ENCODE measurements at places on chromosomes 12 and 14. TPM values are rescaled to one million over a fixed set of nuclear protein-coding genes. Genes with fewer than 3 reads are reported as not detected.
A peak's percentile ranks its signal among the peaks of the same experiment; 100 is the strongest.

- DNase-seq: no peak
Observed at GRCh38 chr12:120680165-120680738, 6.7 kb upstream of the MLEC start.

DNA sequence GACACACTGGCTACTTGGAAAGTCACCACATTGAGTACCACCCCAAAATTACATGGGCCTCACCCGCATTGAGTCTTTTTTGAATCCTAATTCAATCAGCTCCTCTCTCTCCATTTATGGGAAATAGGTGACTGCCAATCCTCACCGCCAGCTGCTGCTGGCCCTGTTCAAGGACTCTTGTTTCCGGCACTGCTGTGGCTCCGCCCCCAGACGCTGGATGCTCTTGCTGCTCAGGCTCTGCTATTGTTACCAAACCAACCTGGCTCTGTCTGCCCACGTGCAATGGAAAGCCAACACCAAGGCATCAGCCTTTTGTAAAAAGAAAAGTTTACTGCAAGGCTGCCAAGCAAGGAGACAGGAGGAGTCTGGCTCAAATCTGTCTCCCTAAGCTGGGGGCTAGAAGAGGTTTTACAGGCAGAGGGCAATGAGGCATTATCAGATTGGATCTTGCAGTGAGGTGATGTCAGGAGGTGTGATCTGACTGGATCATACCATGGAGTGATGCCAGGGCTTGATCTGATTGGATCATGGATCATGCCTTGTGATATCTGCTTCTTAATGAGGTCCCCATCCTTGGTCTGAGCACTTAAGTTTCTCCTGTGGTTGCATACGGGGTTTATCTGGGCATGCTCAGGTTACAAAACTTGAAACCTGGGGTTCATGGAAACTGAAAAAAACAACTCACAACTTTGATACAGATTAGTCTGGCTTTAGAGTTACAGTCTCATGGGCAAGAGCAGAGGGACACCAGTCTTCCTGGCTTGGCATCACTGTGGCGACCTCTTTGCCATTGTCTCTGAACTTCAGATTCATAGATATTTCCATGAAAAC is 117.1 kb upstream of the SLC35F4 start:
- DNase-seq: no peak

DNA sequence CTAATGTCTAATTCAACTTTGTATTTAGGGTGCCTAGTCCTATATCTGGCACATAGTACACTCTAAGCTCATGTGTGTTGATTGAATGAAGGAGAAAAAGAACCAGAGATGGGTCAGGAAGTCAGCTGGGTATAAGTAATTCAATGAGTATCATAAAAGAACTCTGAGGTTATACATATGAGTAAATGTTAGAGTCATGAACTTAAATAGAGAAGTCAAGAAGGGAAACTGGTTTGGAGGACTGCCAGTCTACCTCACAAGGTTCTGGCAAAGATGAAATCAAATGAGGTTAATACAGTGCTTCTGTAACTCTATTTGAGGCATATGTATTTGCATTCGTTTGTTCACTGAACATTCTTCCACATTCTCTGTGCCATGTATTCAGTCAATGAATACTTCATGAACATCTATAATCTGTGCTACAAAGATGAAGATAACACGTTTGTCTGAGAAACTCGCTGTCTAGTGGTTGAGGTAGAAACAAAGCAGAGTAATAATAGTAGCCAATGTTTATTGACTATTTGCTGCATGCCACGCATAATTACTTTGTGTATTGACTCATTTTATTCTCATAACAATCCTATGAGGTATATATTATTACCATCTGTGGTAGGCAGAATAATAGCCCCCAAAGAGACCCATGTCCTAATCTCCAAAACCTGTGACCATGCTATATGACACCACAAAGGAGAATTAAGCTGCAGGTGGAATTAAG is 88.9 kb downstream of the PTGER2 start:
- no peak for DNase-seq

DIO2 gene
- total RNA-seq: 0.10 TPM

- no peak for DNase-seq
Observed at GRCh38 chr12:21718403-21718802, 56.1 kb downstream of the KCNJ8 start.

GRCh38 chr12:71810921-71811320 is 28.6 kb upstream of the TBC1D15 start:
- no peak for DNase-seq

- no peak for DNase-seq
Observed at GRCh38 chr12:16622338-16622737, 16.4 kb upstream of the LMO3 start.

- no peak for DNase-seq
Observed at GRCh38 chr14:84074626-84075025, 1455.3 kb upstream of the FLRT2 start.

DNA sequence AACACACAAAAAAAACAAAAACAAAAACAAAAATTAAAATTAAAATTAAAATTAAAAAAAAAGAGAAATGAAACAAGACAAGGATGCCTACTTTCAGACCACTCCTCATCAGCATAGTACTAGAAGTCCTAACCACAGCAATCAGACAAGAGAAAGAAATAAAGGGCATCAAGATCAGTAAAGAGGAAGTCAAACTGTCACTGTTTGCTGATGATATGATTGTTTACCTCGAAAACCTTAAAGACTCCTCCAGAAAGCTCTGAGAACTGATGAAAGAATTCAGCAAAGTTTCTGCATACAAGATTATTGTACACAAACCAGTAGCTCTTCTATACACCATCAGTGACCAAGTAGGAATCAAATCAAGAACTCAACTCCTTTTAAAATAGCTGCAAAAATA is 29.2 kb downstream of the ALG10 start:
- DNase-seq: no peak

DNA sequence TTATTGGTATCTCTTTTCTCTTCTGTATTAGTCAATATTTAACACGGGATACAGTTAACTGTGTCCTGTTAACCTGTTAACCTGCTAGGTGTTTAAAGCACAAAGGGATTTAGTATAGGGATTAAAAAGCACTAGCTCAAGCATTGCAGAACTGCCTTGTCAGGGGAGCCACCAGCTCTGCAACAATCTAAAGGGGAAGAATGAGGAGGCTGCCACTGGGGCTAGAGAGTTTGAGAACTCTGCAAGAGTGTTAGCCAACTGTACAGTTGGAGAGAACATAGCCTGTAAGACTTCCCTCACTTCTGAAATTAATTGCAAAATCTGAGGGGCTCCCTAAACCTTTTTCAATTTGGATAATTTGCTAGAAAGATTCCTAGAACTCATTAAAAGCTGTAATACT is 6.5 kb upstream of the VRK1 start:
- no peak for DNase-seq

- no peak for DNase-seq
Observed at GRCh38 chr12:11739980-11740577, 90.6 kb downstream of the ETV6 start.

GRCh38 chr12:47725091-47725772 is at the start of gene ENDOU:
Gene ENDOU, minus strand, starts transcription at chr12:47725490. Its CDS starts 77 bp downstream, at chr12:47725413.
- DNase-seq: no peak

DNA sequence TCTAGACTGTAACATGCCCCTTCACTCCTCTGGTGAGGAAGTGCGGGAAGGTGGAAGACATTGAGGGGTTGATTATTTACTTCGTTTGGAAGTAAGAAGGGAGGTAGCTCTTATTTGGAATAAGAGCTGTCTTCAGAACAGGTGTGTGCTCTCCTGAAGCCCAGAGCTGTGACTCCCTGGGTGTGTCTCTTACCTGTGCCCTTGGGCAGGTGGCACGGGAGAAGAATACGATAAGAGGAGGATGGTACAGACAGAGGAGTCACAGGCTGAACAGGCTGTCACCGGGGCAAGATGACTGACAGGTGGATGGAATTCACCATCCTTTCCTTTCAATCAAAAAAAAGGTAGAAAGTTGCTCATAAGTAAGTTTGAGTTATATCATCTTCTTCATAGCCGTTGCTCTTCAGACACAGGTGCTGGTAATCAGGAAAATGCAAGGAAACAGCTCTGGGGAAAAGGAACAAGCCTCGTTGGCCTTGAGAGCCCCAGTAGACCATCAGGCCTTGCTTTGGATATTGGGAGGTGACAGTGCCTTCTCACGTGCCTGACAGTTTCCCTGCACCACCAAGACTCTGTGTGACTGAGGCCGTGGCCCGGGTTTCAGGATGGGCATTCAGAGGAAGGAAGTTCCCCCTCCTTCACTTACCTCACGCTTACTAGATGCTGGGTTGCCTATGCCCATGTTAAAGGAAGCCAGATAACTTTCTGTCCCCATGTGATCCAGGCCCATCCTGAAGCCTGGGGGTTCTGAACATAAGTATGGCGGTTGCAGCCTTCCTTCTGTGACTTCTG is 120.4 kb downstream of the ETV6 start:
- no peak for DNase-seq

AQP2 gene
- total RNA-seq: not detected

GPRC5A gene
- 0.73 TPM for total RNA-seq

- no peak for DNase-seq
Observed at GRCh38 chr12:673849-674248, 10.6 kb upstream of the NINJ2 start.

AMDHD1 gene
- total RNA-seq: 81.5 TPM

PYM1 gene
- total RNA-seq: 16.5 TPM

DNA sequence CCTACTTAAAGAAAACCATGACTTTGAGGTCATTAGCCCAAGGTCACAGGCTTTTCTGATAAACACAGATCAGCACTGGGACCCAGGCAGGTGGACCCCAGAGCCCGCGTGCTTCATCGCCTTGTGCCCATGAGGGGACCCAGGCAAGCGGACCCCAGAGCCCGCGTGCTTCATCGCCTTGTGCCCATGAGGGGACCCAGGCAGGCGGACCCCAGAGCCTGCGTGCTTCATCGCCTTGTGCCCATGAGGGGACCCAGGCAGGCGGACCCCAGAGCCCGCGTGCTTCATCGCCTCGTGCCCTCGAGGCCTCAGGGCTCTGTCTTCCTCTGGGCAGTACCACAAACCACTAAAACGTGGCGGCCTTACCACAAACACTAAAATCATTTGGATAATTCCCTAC is 31.7 kb downstream of the STX2 start:
- no peak for DNase-seq

DNA sequence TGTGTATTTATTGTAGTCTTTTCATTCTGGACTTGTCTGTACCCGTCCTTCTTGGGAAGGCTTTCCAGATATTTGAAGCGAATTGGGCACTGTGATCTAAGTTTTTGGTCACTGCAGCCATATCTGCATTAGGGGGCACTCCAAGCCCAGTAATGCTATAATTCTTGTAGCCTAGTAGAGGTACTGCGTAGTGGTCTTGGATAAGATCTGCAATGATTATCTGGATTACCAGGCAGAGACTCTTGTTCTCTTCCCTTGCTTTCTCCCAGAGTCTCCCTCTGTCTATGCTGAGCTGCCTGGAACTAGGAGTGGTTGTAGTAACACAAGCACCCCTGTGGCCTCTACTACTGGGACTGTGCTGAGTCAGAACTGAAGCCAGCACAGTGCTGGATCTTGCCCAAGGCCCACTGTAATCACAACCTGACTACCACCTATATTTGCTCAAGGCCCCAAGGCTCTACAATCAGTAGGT is 30.0 kb downstream of the SLC38A2 start:
- DNase-seq: no peak

FGF23 gene
- total RNA-seq: 0.25 TPM

DNA sequence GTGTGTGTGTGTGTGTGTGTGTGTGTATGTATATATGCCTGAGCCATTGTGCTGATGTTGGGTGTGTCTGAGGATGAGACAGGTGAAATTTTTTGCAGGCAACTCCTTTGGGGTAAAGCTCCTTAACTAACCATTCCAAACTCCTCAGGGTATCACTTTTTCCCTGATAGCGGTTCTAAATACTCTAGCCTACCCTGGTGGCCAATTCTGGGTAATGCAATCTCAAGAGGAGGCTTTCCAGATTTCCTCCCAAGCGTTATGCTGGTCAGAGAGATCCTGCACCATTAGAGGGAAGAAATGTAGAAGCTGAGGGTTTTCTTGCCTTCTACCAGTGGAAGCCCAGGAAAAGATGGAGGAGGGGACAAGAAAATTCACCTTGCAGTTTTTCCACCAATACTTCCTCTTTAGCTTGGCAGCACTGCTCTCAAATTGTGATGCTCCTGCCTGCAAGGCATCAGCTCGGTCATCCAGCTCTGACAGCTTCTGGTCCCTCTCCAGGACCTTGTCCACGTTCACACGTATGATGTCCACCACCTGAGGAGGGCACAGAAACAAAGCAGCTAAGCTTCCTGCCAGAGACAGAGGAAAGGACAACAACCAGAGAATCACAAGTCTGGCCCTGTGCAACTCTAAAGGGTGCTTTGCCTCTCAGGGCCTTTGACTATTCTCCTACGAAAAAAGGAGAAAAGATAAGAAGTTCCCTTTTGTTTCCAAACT is 4.9 kb downstream of the VAMP1 start:
- DNase-seq: no peak

GRCh38 chr12:52213564-52214420 is 19.3 kb upstream of the KRT7 start:
- DNase-seq: peak; percentile 74

FOXN4 gene
- 0.10 TPM for total RNA-seq

DNA sequence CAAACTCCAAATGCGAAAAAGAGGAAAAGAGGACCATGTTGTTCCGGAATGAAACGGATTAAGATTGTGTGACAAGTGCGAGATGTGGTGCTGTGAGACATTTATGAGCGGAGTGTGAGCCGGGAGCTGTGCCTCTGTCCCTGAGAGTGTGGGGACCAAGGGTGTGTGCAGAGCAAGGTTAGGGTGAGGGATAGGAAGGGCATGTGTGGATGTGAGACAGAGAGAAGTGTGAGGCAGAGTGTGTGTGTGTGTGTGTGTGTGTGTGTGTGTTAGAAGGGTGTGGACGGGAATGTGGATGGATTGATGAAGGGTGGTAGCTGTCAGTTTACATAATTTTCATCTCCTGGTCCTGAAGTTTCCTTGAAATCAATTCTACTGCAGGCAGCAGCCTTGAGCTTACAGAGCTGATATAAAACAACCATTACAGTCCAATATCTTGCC is 4.3 kb upstream of the OTX2 start:
- no peak for DNase-seq

RNU4-1 gene
- 1,949 TPM for total RNA-seq

POTEM gene
- total RNA-seq: not detected

MYF6 gene
- not detected for total RNA-seq

KRT75 gene
- total RNA-seq: not detected

- no peak for DNase-seq
Observed at GRCh38 chr14:64815257-64815656, 64.5 kb downstream of the SPTB start.

RPS6KL1 gene
- total RNA-seq: 4.6 TPM

GRCh38 chr12:70052931-70053497 is 190.2 kb upstream of the CNOT2 start:
- DNase-seq: peak; percentile 77

DNA sequence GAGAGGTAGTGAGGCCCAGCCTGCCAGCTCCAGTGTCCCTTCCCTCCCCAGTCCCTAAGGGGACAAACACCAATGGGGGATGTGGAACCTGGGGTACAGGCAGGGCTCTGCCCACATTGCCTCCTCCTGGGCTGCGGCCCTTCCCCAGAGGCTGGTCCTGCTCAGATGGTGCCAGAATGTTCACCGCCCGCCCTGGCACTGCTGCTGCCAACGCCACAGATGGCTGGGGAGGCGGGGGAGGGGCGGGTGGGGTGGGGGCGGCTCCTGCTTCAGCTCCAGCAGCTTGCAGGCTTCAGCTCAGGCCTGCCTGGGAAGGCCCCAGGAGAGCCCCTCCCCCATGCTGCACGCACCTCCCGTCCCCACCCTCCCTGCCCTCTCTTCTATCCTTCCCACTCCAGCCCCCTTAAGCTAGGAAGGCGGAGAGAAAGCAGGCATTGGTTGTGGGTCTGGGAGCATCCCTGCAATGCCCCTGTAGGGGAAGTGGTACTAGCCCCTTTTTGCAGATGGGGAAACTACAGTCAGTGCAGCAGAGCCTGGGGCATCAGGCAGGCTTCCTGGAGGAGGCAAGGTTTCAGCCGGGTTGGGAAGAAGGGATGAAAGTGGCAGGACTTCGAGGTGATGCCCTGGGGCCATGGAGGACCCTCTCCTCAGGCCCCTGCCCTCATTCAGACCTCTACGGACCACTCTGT is 2.0 kb upstream of the BEGAIN start:
- DNase-seq: no peak

Measured in left lobe of liver (tissue), 2 donors.